ENCODE measurements at places on chromosomes 16 and 17.

GRCh38 chr17:60077226-60077625, 1.5 kb downstream of the HEATR6 start:
- no peak for DNase-seq

DNA sequence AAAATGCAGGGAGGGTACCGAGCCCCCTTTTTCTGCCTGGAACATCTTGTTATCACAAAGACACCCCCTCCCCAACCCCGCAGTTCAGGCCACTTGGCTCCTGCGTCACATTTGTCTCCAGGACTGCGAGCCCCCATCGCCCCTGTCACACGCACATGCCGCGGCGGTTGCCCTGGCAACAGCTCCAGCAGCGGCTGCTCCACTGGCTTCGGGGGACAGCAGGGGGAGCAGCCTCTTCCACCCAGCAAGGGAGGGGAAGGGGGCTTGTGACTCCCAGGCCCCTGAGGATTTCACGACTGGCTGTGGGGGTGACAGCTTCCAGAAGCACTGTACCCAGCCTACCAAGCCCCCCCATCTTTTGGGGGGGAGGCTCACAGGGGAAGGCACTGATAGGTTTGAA, 2.6 kb downstream of the BAIAP3 start:
- no peak for DNase-seq

- no peak for DNase-seq
Observed at GRCh38 chr17:47719411-47720152, 13.5 kb upstream of the TBX21 start.

GRCh38 chr16:11612665-11613025, 25.9 kb upstream of the LITAF start:
- DNase-seq: no peak

GRCh38 chr16:62077998-62078397, 41.8 kb upstream of the CDH8 start:
- no peak for DNase-seq

- DNase-seq: no peak
Observed at GRCh38 chr16:35195864-35196216, 1736.4 kb downstream of the TP53TG3F start.

GRCh38 chr16:84566545-84567257, 51.2 kb downstream of the COTL1 start:
- no peak for DNase-seq

DNA sequence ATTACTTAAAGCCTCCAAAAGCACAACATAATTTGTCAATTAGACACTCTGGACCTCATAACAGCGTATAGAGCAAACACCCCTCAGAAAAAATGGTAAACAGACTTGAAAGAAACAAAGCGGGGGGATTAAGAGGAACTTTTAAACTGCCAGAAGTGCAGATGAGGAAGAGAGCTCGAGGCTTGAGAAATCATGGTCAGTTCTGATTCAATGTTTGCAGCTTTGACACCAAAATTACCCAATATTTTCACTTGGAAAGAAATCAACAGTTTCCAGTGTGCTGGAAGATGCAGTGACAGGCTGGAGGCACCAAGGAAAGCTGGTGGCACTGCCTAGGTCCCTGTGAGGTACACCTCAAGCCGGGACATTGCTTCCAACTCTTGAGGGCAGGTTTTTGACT, 180.9 kb upstream of the TOX3 start:
- no peak for DNase-seq

- DNase-seq: no peak
Observed at GRCh38 chr16:50303605-50304466, 37.5 kb downstream of the ADCY7 start.
